ENCODE measurements at places on chromosomes 12 and 14.

GRCh38 chr12:4819654-4820053 is 90.1 kb upstream of the KCNA1 start:
- DNase-seq: no peak

- DNase-seq: no peak
These were observed 173.7 kb upstream of the TMPO start for GRCh38 chr12:98341732-98342131.

DNA sequence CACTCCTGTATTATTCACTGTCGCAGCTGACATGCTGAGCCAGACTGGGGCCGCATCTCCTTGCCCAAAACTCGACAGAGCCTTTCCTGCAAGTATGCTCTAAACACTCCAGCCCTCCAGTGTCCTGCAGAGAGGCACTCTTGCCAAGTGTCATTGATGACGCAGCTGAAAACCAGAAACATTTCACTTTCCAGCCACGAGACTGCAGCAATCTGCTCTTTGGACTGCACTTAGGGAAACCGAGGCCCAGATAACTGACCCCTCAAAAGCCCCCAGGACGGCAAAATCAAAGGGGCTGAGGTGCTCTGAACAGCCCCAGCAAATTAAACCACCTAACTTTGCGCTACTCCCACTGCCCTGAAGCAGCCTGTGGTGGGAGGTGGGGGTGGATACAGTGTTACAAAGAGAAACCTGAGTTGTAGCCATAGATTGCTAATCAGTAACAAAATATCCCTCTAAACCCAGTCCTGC is 2.6 kb downstream of the CCDC85C start:
- no peak for DNase-seq

DNA sequence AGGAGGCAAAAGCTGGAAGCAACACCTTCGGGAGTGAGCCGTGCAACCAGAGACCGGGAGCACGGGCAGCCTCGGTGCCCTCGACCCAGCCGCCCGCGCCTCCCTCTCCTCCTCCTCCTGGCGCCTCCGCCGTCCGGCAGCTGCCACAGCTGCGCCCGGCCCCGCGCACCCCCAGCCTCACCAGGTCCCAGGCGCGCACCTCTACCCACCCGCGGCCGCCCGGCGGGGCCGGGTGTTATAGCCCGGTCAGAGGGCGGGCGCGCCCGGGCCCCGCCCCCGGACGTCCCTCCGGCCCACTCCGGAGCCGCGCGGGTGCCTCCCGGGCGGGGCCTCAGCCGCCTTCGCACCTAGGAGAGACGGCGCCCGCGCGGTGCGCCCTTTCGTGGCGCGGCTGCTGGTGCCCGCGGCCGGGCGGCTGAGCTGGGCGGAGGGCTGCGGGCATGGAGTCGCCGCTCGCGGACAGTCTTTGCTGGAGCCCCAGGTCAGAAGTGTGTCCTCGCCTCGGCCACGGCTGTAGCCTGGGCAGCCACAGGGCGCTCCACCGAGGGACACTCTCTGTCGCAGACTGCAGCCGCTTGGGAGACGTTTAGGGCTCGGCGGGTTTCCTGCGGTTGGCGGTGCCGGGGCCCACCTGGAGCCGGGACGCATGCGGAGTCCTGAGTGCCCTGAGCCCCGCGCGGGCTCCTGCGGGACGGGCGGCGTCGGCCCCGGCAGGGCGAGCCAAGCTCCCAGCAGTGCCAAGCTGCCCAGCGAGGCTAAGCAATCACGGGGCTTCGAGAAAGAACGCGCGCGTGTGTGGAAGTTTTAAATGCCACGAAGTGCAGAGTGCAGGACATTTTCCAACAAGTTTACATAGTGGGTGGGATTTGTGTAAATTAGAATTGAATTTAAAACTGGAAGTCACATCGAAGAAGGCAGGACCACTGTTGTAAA is at the start of gene CPM:
TSS of gene CPM (minus strand) at position 211 of the 933 bp plus-strand sequence. CDS start 334 bp downstream, outside the sequence.
- peak; percentile 69 for DNase-seq

DNA sequence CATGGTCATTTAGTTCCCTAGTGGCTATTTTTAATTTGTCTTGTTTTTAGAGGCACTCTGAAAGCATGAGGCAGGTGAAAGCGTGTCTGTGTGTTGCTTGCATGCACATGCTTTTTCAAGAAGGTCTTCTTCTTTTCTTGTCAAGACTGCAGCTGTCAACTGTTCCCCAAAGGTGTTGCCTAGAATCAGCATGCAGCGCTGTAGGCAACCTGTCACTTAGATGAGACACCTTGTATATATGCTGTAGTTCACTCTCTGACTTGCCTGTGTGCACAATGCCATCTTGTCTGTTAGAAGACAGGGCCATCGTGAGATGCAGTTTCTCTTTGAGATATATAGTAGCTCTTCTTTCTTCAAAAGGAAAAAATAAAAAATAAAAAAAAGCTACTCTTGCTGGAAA is 885.7 kb downstream of the DIO2 start:
- DNase-seq: no peak

DNA sequence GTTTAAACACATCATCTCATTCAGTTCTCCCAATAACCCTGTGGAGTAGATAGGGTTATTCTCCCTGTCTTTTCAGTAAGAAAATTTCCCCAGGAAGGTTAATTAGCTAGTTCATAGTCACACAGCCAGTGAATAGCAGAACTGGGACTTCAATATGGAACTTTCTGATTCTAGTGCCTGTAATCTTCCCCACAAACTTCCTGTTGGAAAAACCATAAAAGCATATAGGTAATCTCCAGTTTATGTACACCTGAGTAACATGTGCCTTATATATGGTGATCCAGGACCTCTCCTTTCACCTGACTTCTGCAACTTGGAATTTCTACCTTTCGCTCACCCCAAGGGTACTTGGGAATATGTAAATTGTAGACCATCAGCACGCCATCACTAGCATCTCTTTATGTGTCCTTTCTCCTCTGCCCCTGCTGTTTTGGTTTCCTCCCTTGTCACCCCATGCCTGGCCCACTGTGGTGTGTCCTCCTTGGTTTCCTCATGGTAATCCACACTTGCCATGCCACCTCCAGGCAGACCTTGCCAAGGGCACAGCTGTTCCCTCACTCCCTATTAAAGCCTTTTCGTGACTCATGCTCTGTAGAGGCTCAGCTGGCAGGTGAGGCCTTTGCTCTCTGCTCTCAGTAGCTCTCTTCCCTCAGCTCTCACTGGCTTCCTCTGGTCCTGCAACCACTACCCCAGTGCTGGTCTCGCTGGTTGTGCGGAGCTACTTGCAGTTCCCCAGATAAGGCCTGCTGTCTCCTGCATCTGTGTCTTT is 16.7 kb downstream of the TBC1D30 start:
- no peak for DNase-seq

GRCh38 chr14:78902010-78902623 is 731.9 kb downstream of the NRXN3 start:
- DNase-seq: no peak

DNA sequence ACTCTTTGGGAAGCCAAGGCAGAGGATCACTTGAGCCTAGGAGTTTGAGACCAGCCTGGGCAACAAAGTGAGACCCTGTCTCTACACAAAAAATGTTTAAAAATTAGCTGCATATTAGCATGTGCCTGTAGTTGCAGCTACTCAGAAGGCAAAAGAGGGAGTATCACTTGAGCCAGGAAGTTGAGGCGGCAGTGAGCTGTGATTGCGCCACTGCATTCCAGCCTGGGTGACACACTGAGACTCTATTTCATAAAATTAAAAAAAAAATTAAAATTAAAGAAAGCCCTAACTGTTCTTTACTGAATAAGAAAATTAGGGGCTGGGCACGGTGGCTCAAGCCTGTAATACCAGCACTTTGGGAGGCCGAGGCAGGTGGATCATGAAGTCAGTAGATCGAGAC is 27.0 kb downstream of the SENP1 start:
- DNase-seq: no peak

DNA sequence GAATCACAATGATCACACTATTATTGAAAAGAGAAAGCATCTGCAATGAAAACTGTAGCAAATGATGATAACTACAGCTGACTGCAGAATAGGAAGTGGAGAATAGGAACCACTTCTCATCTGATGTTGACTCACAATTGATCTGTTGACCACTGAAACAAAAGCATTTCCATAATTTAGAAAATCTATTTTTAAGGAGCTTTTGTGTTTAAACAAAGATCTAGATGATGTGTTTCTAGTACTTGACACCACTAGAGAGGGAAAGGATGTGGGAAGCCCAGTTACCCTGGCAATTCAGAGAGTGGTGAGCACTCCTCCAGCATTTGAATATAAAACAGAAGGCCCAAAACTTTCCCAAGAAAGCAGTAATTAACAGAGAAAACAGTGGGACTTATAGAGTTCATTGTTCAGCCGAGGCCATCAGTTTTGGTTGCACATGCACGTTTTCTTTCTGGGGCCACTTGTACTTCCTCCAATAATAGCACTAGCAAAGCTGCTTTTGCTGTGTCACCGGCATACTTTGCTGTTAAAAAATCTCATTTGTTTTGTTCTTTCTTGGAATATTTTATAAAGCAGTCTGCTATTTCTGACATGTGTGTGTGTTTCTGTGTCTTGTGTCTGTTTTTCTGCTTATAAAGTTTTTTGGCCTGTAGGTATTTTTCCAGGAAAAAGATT is 76.1 kb upstream of the HECTD1 start:
- no peak for DNase-seq

- DNase-seq: no peak
These were observed 110.4 kb downstream of the ZFP36L1 start for GRCh38 chr14:68682166-68683103.

DNA sequence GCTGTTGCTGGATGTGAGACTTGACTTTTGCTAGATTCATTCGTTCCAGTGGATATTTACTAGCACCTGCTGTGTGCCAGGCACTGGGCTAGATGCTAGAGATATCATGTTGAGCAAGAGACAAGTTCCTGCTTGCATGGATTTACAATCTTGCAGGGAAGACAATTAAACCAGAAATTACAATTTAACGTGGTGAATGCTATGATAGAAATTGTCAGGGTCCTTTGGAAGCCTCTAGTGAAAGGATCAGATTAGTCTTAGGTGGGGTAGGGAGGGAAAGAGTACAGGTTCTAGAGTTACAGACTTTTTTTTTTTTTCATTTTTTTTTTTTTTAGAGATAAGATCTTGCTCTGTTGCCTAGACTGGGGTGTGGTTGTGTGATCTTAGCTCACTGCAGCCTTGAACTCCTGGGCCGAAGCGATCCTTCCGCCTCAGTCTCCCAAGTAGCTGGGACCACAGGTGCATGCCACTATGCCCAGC is 36.7 kb downstream of the SPATS2 start:
- no peak for DNase-seq

- no peak for DNase-seq
These were observed 286.8 kb downstream of the LRIG3 start for GRCh38 chr12:58633479-58633878.

- no peak for DNase-seq
These were observed 18.2 kb downstream of the ERP29 start for GRCh38 chr12:112031472-112031871.

DNA sequence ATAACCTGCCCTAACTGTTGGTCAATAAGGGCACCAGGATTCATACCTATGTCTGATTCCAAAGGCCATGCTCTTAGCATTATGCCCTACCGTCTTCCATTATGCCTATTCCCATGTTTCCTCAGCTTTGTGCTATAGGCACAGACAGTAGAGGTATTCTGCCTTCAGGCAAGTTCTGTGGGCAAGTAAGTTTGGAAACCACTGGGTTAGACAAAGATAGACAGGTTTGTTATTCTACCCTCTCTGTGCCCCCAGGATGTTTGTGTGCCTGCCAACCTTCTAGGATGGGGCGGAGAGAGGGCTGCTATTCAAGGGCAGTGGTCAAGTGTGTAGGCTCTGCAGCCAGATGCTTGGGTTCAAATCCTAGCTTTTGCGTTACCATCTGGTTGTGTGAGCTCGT is 4.6 kb downstream of the RAPGEF3 start:
- no peak for DNase-seq

DNA sequence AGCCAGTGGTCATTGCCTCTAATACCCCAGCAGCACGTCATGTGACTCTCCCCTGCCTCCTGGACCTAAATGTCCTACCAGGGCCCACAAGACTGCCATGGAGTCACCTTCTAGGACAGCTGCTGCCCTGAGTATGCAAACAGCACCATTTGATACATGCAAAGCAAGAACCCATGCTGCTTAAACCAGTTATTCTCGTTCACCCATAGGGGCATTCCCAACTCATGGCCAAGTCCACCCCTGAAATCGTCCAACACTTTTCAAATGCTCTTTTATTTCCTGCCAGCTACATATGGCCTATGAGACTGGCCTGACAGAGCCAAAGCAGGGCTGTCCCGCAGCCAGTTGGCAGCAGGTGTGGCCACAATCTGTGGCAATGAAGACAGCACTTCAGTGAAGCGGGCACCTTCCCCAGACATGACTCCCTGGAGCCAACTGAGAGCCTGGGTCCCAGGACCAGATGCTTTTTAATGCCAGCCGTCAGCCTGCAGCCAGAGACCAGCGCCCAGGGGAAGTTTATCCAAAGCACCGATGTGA is 99.9 kb downstream of the BCAT1 start:
- DNase-seq: no peak

- no peak for DNase-seq
These were observed 585.6 kb downstream of the GALC start for GRCh38 chr14:87407344-87407743.

- DNase-seq: no peak
These were observed 2.5 kb downstream of the SCN8A start for GRCh38 chr12:51593539-51593938.

DNA sequence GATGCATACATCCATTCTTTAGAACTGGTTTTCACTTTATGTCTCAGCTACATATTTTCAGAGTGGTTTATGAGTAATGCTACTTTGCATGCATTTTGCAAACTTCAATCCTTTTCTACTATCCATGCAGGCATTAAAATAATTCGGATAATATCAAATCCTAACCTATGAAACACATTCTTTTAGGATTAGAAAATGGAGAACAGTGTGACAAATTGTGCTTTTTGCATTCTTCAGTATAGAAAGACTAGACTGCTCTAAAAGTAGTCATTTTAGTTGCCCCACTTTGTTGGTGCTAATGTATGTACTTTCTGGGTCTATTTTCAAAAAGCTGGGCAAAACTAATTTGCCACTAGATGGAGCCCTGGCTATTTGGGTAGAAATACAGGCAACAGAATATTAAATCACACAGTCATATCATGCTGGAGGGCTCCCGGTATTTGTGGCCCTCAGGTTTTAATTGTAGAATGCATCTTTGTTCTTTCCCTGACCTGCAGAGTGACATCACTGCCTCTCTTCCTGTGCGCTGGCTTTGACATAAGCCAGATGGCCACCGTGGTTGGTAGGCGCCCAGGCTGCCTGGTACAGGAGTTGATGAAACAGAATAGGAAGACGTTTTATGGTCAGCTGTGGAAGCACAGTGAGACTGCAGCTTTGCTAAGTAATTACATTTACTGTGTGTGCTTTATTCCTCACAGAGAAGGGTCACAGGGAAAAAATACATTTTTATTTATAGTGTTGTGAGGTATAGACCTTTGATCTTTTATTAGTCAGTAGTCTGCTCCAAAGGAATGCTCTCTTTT is 28.1 kb downstream of the MSRB3 start:
- DNase-seq: no peak

- no peak for DNase-seq
These were observed 502.9 kb upstream of the STXBP6 start for GRCh38 chr14:25552826-25553225.

GRCh38 chr14:73025544-73025943 is 1.4 kb downstream of the ZFYVE1 start:
- no peak for DNase-seq

GRCh38 chr12:57112492-57113294 is 1.5 kb upstream of the STAT6 start:
- DNase-seq: no peak

- peak; percentile 33 for DNase-seq
These were observed 31.7 kb downstream of the ATP2A2 start for GRCh38 chr12:110312581-110313360.

- no peak for DNase-seq
These were observed 7.3 kb downstream of the HELB start for GRCh38 chr12:66309606-66310005.

- no peak for DNase-seq
These were observed 97.6 kb downstream of the RAD52 start for GRCh38 chr12:851913-852312.
